Peyer's patch (tissue), 4 donors: ENCODE measurements at places on chromosomes 13 and 19. TPM values are rescaled to one million over a fixed set of nuclear protein-coding genes. Genes with fewer than 3 reads are reported as not detected.
A peak's percentile ranks its signal among the peaks of the same experiment; 100 is the strongest.

DNA sequence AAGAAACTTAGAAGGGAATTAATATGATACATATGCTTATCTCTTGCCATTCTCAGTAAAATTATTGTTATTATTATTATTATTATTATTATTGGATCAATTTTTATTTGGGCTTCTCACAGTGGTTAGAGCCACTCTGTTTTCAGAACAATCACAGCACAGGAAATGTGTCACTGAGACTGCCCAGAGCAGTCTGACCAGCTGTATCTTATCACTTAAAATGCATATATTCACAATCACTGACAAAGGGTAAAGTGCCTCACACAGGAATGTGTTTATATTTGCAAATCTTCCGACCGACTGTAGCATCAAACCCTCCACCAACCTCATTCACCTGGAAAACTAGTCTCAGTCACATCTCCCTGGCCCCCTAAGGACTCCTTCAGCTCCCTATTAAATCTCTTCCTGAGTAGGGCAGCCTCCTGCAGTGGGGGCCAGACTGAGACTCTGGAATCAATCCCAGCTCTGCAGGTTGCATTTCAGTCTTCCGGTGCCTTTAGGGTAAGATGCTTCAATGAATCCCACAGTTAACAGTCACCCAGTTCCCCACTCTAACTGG, 738.3 kb upstream of the SLITRK5 start:
- H3K27me3 ChIP-seq = no peaks in the 10 kb centered on the region
- H3K4me1 ChIP-seq = no peaks in the 10 kb centered on the region

DNA sequence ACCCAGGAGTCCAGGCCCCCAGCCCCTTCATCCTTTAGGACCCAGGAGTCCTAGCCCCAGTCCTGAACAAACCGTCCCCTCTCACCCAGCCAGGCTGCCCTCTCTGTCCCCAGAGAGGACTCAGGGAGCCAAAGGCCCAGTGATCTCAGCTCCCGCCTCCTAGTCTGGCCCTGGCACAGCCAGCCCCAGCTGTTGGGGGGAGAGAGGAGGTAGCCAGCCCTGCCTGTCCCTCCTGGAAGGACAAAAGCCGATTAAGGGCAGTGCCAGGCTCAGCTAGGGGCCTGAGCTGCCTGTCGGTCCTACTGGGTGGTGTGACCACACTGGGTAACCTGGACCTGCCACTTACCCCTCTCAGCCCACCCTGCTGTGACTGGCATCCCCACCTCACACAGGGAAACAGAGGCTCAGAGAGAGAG, 14.5 kb downstream of the LIPE start:
- H3K27me3 ChIP-seq = no peaks in the 10 kb centered on the region
- no peak for DNase-seq
- no peak overlapping the region for H3K4me3 ChIP-seq
- H3K36me3 ChIP-seq = no peaks in the 10 kb centered on the region
- H3K27ac ChIP-seq = no peak overlapping the region

- H3K4me3 ChIP-seq = no peak overlapping the region
- no peaks in the 10 kb centered on the region for H3K4me1 ChIP-seq
- H3K36me3 ChIP-seq = no peaks in the 10 kb centered on the region
- H3K27ac ChIP-seq = no peak overlapping the region
- no peak for DNase-seq
These were observed 16.4 kb downstream of the EMP3 start for GRCh38 chr19:48341515-48342413.

DNA sequence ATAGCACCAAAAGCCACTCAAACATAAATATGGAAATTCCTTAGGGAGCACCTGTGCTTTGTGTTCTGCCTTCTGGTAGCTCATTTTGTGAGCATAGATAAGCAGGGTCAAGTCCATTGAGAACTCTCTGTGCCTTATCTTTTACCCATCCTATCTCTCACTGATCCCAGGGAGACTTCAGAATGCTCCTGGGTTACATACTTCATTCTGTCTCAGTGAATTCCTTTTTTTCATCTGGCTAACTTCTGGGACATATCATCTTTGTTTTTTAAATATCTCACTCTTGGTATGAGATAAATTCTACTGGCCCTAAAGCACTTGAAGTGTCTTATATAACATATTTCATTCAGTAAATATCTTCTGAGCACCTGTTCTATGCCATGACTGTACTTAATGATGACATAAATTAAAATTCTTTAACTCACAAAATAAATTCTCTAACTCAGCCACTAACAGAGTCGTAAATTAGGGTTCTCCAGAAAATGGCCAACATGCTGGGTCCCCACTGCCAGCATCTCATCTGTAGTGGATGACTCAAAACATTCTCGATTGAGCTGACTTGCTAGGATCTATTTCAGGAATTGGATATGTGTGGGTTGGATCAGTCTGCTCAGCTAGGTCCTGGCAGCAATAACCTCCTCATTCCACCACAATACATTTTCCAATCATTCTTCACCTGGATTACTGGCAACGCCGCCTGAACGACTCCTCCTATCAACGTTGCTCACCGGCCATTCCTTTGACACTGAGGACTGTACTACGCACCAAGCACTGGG, 170.2 kb downstream of the FOXO1 start:
- no peak for DNase-seq
- no peak overlapping the region for H3K27ac ChIP-seq
- no peak overlapping the region for H3K4me3 ChIP-seq
- no peaks in the 10 kb centered on the region for H3K27me3 ChIP-seq

DNA sequence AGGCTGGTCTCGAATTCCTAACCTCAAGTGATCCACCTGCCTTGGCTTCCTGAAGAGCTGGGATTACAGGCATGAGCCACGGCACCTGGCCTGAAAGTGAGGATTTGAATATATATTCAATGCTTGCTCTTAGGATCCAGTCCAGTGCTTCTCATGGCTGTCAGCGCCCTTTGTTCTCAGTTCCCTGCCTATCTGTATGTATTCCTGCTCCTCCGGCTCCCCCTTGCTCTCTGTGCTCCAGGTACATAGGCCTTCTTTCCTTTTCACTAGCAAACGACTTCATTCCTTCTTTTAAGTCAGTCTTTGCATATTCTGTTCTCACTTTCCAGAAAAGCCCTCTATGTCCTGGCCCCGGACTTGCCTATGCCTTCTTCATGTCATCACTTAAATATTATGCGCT, 232.8 kb downstream of the DACH1 start:
- no peaks in the 10 kb centered on the region for H3K36me3 ChIP-seq
- no peaks in the 10 kb centered on the region for H3K27me3 ChIP-seq
- no peak overlapping the region for H3K27ac ChIP-seq
- H3K4me3 ChIP-seq = no peak overlapping the region

GRCh38 chr19:3509566-3509989, 3.5 kb downstream of the FZR1 start:
- DNase-seq = no peak
- no peaks in the 10 kb centered on the region for H3K27me3 ChIP-seq
- H3K4me1 ChIP-seq = peaks cover 11% of the 10 kb centered on the region
- no peaks in the 10 kb centered on the region for H3K36me3 ChIP-seq
- H3K27ac ChIP-seq = no peak overlapping the region
- H3K4me3 ChIP-seq = no peak overlapping the region

- H3K27me3 ChIP-seq = no peaks in the 10 kb centered on the region
- H3K4me3 ChIP-seq = peak within 1 kb of the TSS; percentile 42
- no peaks in the 10 kb centered on the region for H3K36me3 ChIP-seq
- no peaks in the 10 kb centered on the region for H3K4me1 ChIP-seq
- no peak for DNase-seq
- no peak within 1 kb of the TSS for H3K27ac ChIP-seq
These were observed at the start of gene PALM3 for GRCh38 chr19:14061751-14062557. TSS of gene PALM3 (minus strand) at chr19:14062076. CDS start at chr19:14061980, 96 bp downstream.

GRCh38 chr13:76790526-76790925, 95.7 kb downstream of the KCTD12 start:
- no peak for DNase-seq
- H3K27me3 ChIP-seq = no peaks in the 10 kb centered on the region
- no peak overlapping the region for H3K27ac ChIP-seq
- H3K4me1 ChIP-seq = no peaks in the 10 kb centered on the region

DNA sequence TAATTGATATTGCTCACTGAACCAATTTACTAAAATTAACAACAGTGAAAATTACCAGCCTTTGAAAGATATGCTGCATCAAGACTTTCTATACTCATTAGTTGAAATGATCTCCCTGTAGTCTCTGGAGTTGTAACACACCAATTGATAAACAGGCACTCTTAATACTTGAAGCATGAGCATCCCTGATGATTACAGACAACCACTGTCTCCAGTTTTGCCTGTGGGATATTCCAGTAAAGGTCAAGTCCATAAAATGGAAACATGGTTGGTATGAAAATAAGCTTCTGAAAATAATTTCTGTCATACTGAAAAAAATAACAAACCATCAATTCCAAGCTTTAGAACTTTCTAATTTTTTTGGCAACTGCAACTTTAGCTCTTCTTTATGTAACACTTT, 405.8 kb downstream of the SPRY2 start:
- no peak overlapping the region for H3K27ac ChIP-seq
- no peaks in the 10 kb centered on the region for H3K27me3 ChIP-seq
- H3K4me3 ChIP-seq = no peak overlapping the region
- no peaks in the 10 kb centered on the region for H3K4me1 ChIP-seq

DNA sequence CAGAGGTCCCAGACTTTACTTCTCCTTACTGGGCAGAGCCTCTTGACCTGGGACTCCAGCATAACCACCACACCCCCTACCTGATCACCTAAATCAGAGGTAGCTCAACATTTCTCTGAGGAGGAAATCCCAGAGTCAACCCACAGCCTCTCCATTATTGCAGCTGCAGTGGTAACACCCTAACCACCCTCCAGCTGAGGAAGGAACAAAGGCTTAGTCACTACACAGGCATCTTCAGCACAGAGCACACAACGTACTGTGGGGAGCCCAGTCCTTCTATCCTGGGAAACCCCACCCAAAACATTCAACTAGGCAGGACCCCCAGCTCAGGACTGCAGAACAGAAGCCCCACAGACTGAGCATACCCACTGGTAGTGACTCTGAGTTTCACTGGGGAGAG, 824.7 kb upstream of the SLITRK5 start:
- H3K36me3 ChIP-seq = no peaks in the 10 kb centered on the region
- DNase-seq = no peak
- no peaks in the 10 kb centered on the region for H3K4me1 ChIP-seq
- no peak overlapping the region for H3K27ac ChIP-seq
- H3K4me3 ChIP-seq = no peak overlapping the region

- H3K27ac ChIP-seq = no peak overlapping the region
- H3K4me1 ChIP-seq = no peaks in the 10 kb centered on the region
- no peaks in the 10 kb centered on the region for H3K36me3 ChIP-seq
- no peak for DNase-seq
These were observed 63.5 kb downstream of the TUBA3C start for GRCh38 chr13:19117913-19118739.

DNA sequence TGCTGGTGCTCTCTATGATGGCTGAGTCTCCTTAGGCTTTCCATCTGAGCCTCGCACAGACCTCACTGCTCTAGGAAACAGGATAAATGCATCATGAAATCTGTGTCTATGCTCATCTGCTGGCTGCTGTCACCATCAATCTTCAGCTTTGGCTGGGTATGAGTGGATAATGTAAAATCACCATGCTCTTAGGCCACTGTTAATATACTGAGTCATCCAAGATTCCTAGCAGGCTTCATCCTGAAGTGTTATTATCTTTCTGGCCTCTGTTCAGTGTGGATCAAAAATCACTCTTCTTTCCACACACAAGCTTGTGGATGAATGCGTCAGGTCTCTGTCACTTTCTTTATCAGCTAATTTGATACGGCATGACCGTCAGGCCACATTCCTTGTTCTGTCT, 317.4 kb downstream of the NALCN start:
- no peak overlapping the region for H3K27ac ChIP-seq
- H3K27me3 ChIP-seq = no peaks in the 10 kb centered on the region
- no peaks in the 10 kb centered on the region for H3K36me3 ChIP-seq
- no peak for DNase-seq
- H3K4me3 ChIP-seq = no peak overlapping the region

DNA sequence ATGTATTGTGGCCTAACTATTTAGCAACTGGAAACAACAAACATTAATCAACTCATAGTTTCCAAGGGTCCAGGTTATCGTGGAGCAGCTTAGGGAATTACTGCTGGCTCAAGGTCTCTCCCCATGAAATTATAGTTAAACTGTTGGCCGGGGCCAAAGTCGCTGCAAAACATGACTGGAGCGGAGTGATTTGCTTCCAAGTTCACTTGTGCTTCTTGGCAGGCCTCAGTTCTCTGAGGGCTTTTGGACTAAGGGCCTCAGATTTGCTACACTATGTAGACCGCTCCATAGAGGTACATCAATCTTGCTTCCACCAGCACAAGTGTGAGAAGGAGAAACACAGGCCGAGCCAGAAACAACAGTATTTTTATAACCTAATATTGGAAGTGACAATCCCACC, 9.4 kb upstream of the KBTBD7 start:
- H3K27me3 ChIP-seq = no peaks in the 10 kb centered on the region
- H3K36me3 ChIP-seq = no peaks in the 10 kb centered on the region
- no peak overlapping the region for H3K27ac ChIP-seq
- no peaks in the 10 kb centered on the region for H3K4me1 ChIP-seq
- H3K4me3 ChIP-seq = no peak overlapping the region

GRCh38 chr19:55437410-55437809, 5.7 kb downstream of the SHISA7 start:
- peaks cover 45% of the 10 kb centered on the region for H3K27me3 ChIP-seq
- no peak overlapping the region for H3K4me3 ChIP-seq
- no peak for DNase-seq
- H3K4me1 ChIP-seq = peaks cover 20% of the 10 kb centered on the region
- no peak overlapping the region for H3K27ac ChIP-seq

DNA sequence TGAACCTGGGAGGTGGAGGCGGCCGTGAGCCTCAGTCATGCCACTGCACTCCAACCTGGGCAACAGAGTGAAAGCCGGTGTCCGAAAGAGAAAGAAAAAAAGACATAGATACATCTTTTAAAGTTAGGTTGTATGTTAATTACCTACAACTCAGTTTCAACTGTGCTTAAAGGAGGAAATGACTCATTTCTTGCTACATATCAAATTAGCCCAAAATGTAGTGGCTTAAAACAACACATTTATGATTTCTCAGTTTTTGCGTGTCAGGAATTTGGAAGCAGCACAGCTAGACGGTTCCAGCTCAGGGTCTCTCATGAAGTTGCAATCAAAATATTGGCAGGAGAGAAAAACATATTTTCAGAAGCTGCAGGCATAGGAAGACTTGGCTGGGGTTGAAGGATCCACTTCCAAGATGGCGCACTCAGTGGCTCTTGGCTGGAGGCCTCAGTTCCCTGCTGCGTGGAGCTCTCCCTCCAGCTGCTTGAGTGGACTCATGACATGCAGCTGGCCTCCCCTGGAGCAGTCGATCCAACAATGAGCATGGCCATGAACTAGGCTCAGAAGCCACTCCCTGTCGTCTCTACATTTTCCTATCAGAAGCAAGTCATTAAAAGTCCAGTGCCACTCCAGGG, 7.1 kb downstream of the LDLR start:
- H3K27me3 ChIP-seq = no peaks in the 10 kb centered on the region
- peaks cover 11% of the 10 kb centered on the region for H3K4me1 ChIP-seq
- peak overlapping the region; percentile 81 for H3K27ac ChIP-seq
- H3K36me3 ChIP-seq = no peaks in the 10 kb centered on the region
- DNase-seq = no peak
- no peak overlapping the region for H3K4me3 ChIP-seq

GRCh38 chr19:2627319-2627829, 75.1 kb downstream of the GNG7 start:
- H3K4me3 ChIP-seq = peak overlapping the region; percentile 15
- H3K36me3 ChIP-seq = no peaks in the 10 kb centered on the region
- peaks cover 26% of the 10 kb centered on the region for H3K4me1 ChIP-seq
- no peaks in the 10 kb centered on the region for H3K27me3 ChIP-seq
- peak overlapping the region; percentile 87 for H3K27ac ChIP-seq
- peak; percentile 92 for DNase-seq

- peaks cover 10% of the 10 kb centered on the region for H3K27me3 ChIP-seq
- no peak overlapping the region for H3K27ac ChIP-seq
- no peaks in the 10 kb centered on the region for H3K4me1 ChIP-seq
These were observed 3.2 kb downstream of the MAB21L1 start for GRCh38 chr13:35473206-35473775.

The ZNF700 gene
- total RNA-seq = 31.5 TPM

The ZNF284 gene
- 2.7 TPM for total RNA-seq

The PTH2 gene
- not detected for total RNA-seq

The RFPL4AL1 gene
- total RNA-seq = not detected
